ENCODE measurements at places on chromosomes 2 and 18. TPM values are rescaled to one million over a fixed set of nuclear protein-coding genes. Genes with fewer than 3 reads are reported as not detected.

Gene B3GNT7
- 2.1 TPM for total RNA-seq

GRCh38 chr2:20091305-20091991 is 40.0 kb upstream of the LAPTM4A start:
- no peak for DNase-seq

Gene MYCN
- 3.5 TPM for total RNA-seq

- no peak for DNase-seq
These were observed 360.6 kb downstream of the NBAS start for GRCh38 chr2:15200581-15200980.

GRCh38 chr2:100292022-100292580 is 30.2 kb downstream of the LONRF2 start:
- DNase-seq, result no peak

Gene ALPI
- not detected for total RNA-seq

Gene CHST9
- total RNA-seq, result 19.3 TPM

Gene TSPYL6
- total RNA-seq, result not detected

GRCh38 chr2:200479692-200480265 is 30.1 kb downstream of the KCTD18 start:
- peak; percentile 51 for DNase-seq

GRCh38 chr2:30732376-30732775 is 74.9 kb downstream of the CAPN13 start:
- DNase-seq, result no peak

Gene SNRPD1
- total RNA-seq, result 6.0 TPM

- no peak for DNase-seq
These were observed 52.4 kb downstream of the INHBB start for GRCh38 chr2:120398051-120398995.

- DNase-seq, result no peak
These were observed 163.5 kb downstream of the MC4R start for GRCh38 chr18:60209042-60209441.

GRCh38 chr2:116669782-116670181 is 1144.7 kb upstream of the DDX18 start:
- DNase-seq, result no peak

DNA sequence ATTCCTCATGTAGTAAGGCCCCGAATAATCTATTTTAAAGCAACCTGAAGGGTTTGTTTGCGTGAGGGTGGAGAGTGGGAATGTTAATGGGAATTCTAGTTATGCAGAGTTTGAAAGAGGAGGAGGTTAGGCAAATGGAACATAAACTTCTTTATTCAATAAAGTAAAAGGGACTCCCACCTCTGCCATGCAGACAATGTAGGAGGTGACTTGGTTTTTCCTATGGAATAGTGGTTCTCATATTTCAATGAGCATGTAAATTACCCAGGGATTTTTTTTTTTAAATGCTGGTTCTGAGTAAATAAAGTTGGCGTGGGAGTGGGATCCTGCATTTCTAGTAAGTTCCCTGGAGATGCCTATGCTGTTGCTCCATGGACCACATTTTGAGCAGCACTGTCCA is 367.9 kb downstream of the THSD7B start:
- no peak for DNase-seq

GRCh38 chr2:37878536-37878935 is 46.6 kb upstream of the RMDN2 start:
- DNase-seq, result no peak

GRCh38 chr2:101830555-101830954 is 133.0 kb downstream of the MAP4K4 start:
- DNase-seq, result no peak

DNA sequence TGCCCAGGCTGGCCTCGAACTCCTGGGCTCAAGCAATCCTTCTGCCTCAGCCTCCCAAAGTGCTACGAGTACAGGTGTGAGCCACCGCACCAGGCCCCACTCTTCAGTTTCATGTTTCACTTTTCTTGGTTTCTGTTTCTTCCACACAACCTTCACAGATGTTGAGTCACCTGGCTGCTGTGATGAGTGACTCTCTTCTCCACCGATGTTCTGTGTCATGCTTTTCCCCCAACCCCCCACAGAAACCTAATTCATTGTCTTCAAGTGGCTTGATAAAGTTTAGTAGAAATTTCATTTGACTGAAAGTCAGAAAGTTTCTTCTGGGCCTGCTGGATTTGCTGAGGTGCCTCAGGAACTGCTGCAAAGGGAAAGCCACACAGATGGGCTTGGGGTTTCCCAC is 78.5 kb downstream of the SPHKAP start:
- DNase-seq, result no peak

GRCh38 chr2:65595630-65596029 is 163.2 kb upstream of the SPRED2 start:
- no peak for DNase-seq

DNA sequence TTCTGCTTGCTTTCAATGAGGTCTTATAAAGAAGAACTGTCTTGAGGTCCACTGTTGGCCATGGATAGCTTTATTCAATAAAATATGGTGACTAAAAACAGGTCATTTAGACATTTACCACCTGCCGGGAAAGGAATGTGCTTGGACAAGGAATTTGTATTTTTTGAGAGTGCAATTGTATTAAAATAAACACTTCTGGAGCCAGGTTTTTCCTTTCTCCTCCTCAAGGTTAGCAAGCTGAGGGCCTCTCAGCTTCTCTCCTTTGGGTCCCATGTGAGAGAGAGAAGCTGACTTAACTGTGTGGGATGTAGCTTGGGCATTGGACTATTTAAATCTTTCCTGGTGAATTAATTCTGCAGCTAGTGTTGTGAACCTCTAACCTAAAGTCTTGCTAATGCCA is 321.0 kb downstream of the MEIS1 start:
- DNase-seq, result no peak

DNA sequence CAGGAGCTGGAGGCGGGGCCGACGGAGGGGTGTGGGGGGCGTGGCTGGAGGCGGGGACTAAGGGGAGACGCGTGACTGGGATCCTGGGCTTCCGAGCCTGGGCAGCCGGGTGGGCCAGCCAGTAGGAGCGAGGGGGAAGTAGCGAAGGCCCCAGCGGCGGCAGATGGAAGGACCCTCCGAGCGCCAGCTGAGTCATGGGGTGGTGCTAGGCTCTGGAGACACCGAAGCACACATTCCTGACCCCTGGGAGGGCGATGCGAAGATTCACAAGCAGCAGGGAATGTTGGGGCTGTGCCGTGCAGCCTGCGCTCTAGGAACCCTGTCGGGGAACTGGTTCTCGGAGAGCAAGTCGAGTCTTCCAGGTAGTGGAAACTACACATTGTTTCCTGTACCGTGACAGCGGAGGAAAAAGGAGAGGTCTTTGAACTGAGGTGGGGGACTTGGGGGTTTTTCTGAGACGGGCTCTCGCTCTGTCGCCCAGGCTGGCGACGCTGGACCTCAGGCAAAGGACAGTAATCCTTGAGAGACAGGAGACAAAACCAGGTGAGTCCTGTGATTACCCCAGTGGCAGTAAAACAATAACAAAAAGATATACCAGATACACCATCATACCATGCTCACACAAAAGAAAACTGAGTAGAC is 650 bp upstream of the AFG3L2 start:
- DNase-seq, result no peak

GRCh38 chr2:9657083-9657482 is 26.3 kb upstream of the YWHAQ start:
- DNase-seq, result no peak

GRCh38 chr2:40450066-40450795 is 1.7 kb downstream of the SLC8A1 start:
- DNase-seq, result no peak

- DNase-seq, result no peak
These were observed 100.3 kb downstream of the COL3A1 start for GRCh38 chr2:189074506-189074905.

GRCh38 chr2:159895258-159896065 is 97.5 kb upstream of the CD302 start:
- no peak for DNase-seq

DNA sequence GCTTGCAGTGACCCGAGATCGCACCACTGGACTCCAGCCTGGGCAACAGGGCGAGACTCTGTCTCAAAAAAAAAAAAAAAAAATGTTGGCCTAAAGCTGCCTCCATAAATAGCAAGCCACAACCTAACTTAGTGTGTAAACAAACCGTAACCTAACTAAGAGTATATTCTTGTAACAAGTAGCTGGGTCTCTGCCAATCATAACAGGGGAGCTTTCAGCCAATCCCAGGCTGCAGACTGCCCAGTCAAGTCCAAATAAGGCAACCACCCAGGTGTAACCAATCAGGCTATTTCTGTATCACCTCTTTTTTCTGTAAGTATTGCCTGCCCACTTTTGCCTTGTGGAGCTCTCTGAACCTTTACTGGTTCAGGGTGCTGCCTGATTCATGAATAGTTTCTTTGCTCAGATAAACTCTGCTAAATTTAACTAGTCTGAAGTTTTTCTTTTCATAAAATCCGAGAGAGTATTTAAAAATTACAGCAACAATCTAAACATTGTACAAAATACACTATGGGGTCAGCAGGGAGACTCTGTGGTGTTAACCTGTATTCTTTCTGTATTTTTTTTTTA is 4.5 kb downstream of the PSTPIP2 start:
- DNase-seq, result peak; percentile 48

- DNase-seq, result no peak
These were observed 128.5 kb downstream of the METTL4 start for GRCh38 chr18:2442726-2443275.

DNA sequence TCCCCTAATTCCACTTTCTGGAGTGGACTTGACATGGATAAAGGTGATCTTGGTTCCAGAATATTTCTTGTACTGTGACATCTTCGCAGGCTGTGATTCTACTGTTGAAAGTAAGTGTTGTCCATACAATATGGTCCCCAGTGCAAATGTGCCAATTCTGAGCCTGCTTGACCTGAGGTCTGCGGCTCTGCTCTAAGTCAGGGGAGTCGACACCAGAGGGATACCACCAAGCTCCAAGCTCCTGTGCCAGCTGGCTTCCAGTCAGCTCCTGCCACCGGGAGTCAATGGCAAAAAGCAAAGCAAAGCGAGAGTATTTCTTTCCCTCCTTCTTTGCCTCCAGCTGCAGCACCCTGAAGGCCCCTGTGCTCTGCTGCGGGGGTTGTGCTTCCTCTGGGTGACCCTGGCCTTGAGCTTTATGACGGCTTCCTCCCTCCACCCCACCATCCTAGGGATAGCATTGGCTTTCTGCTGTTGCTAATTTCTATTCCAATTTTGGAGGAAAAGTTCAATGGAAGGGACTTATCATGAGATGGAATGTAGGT is 50.4 kb downstream of the SLC35F5 start:
- no peak for DNase-seq

Gene LIPG
- 28.5 TPM for total RNA-seq

Gene SCYGR4
- total RNA-seq, result not detected

Gene SCN1A
- total RNA-seq, result not detected

Gene PAIP2B
- 12.8 TPM for total RNA-seq

DNA sequence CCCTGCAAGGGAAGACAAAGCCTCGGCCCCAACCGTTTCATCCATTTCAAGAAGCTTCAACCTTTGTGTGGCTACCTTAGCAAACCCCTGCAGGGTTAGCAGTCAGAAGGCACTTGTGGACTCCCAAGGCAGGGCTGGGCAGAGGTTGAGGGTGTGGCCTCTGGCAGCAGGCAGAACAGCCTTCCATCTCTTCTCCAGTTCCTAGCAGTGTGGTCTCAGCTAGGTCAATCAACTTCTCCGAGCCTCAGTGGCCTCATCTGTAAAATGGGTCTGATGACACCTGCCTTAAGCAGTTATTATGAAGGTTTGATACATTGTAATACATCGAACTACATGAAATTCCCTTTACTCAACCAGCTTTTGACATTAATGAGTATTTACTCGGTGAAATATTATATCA is 6.8 kb upstream of the PRSS56 start:
- no peak for DNase-seq

DNA sequence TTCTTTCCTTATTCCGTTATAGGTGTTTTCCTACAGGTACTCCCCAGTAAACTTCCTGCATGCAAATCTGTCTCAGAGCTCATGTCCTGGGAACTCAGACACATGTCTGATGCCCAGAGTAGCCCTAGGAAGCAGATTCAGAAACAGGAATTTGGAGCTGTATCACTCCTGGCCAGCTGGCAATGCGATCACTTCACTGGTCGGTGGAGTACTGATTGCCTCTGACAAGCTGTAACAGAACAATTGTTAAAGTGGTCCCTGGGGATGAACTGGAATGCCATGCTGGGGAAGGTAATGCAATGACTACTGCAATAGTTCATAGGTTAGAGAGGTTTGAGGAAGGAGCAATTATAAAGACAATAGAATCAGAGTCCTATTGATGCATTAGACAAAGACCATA is 131.6 kb upstream of the DOCK10 start:
- DNase-seq, result no peak

DNA sequence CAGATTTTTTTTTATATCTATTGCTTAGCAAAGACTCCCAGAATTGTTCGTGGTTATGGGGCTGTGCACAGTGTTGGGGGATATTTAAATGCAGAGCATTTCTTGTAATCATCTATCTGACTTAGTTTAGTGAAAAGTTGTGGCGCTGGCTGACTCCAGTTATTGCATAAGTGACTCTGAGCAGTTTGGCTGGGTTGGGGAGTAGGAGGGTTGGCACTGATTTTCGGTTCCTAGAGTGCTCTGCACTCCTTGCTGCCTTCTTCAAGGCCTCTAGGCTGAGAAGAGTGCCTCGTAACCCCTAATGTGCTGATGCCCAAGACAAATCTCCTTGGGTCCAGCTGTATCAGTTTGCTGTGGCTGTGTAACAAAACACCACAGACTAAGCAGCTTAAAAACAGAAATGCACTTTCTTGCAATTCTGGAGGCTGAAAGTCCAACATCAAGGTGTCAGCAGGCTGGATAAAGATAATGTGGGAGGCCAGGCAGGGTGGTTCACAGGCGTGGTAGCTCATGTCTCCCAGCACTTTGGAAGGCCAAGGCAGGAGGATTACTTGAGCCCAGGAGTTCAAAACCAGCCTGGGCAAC is 6.5 kb upstream of the IMPA2 start:
- DNase-seq, result no peak

DNA sequence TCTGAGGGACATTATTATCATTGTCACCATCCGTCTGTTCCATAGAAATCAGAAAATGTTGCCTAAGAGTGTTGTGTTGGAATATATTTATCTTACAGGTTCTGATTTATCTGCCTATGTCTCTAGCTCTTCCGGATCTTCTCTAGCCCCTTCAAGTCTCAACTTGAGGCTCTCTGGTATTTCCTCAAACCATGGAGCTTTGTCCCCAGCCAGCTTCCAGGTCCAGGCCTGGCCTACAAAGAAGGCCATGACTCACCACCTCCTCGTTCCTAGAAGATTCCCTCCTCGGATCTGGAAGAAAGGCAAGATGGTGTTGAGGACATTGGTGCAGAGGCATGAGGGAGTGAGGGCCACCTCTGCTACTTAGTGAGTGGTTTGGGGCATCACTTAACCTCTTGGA is 122.1 kb upstream of the TRIB2 start:
- no peak for DNase-seq

DNA sequence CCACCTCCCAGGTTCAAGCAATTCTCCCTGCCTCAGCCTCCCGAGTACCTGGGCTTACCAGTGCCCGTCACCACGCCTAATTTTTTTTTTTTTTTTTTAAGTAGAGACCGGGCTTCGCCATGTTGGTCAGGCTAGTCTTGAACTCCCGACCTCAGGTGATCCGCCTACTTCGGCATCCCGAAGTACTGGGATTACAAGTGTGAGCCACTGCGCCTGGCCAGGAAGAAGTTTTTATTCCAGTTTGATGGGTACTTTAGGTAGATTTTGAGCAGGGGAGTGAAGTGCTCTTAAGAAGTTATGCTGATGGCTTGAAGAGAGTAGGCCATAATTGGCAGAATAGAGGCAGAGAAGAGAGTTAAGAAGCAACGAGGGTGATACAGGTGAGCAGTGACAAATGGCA is 25.3 kb downstream of the FZD5 start:
- no peak for DNase-seq

- DNase-seq, result no peak
These were observed 52.5 kb downstream of the MARCHF4 start for GRCh38 chr2:216319771-216320170.

Data from prostate gland (tissue), 2 donors.